NCI-H2081 (cell line): ENCODE measurements at places on chromosomes 2 and 18.

DNA sequence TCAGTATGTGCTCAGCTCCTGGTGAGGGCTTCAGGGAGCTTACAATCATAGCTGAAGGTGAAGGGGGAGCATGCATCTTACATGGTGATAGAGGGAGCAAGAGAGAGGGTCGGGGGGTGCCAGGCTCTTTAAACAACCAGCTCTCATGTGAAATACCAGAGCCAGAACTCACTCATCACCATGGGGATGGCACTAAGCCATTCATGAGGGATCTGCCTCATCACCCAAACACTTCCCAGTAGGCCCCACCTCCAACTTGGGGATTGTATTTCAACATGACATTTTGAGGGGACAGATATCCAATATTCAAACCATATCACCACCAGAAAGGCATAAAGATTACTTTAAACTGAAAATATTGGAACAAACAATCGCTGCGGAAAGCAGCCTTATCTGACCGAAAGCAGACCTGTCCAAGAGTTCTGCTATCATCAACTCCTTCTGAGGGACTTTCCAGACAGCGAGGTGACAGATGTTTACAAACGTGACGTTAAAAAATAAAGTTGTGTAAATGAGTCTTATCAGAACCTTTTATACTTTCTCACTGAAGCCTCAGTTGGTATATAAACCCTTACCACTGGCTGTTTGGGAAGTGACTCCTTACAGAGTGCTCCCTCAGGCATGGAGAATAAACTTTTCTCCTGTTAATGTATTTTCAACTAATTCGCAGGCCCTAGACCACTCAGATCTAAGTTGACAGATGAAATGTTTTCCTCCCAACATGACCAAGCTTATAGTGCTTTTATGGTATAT lies 35.5 kb upstream of the PTH2R start:
- DNase-seq = no peak

DNA sequence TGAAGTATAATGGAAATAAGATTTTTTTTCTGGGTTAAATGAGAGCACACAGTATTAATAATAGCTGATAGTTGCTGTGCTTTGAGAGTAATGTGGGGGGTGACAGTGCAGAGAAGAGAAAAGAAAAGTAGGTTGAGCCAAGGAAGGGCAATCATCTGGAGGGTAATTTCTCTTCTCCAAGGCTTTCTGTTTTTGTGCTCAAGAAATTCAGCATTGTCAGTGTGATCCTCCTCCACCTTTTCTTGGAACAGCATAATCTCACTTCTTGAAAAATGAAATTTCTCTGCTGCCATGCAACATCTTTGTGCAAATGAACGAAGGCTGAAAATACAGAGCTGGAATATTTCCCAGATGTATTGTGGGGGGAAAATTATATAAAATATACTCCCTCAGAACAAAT lies 673.1 kb downstream of the LRRTM4 start:
- no peak for DNase-seq

- peak; percentile 43 for DNase-seq
These were observed 219.8 kb downstream of the DPP10 start for GRCh38 chr2:114661971-114662939.

DNA sequence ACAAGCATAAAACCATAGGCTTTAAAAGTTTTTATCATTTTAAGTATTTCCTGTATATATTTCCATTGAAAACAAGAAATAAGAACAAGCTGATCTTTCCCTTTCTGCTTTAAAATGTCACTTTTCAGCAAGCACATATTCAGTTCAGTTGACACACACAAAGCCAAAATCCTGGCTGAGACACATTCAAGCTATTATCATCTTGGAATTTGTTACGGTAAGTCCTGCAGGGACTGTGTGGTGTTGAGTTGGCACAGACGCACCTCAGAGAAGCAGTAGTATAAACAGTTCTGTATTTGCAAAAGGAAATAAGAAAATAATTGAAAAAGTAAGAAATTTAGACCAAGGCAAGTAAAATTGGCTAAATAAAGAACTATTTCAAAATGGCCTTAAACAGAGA lies 10.4 kb upstream of the DAW1 start:
- no peak for DNase-seq

GRCh38 chr2:201842131-201842860 lies 36.0 kb downstream of the CDK15 start:
- no peak for DNase-seq

- DNase-seq = no peak
These were observed 995 bp downstream of the TMEM127 start for GRCh38 chr2:96264656-96265348.

DNA sequence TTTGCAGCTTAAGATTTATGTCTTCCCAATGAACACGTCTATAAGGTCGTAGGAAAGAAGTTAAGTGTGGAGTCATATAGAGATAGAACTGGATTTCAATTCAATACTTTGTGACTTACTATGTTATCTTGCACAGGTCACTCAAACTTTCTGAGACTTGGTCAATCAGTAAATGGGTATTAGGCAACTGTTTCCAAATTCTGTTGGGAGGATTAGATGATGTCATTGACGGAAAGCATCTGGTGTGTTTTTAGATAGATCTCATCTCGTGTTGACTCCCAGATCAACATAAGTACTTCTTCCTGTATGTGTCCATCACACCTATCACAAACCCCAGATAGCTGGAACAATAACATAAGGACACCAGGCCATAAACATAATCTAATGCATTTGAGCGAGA lies 771.1 kb upstream of the FANCL start:
- DNase-seq = no peak

- DNase-seq = peak; percentile 24
These were observed 83.9 kb downstream of the AAK1 start for GRCh38 chr2:69559442-69560146.

DNA sequence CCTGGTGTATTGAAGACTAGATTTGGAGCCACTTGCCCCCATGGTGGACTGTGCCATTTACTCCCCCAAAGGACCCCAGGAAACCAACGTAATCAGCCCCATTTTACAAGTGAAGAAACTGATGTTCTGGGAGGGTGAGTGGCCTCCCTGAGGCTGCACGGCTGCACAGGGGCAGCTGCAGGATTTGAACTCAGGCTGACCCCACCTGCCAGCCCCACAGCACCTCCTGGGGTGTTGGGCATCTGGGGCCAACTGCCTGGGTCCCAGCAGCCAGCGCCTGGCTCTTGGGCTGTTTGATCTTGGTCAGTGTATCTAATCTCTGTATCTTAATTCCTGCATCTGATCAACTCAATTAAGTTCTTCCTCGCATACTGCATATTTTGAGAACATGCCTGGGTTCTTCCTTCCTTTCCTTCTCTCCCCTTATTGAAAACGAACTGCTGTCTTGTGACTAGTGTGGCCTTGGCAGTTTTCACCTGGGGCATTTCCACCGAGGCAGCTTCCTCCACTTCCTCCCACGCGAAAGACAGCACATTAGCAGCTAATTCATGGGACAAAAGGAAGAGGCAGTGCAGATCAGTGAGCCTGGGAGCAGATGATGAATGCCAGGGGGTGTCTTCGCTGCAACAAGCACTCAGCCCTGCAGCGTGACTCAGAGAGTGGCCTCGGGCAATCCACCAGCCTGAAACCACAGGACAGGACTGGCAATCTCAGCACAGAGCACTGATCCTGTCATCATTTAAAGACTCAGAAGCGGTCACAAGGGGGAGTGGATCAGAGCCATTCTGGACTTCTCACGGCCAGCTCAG lies 184.1 kb upstream of the RAB12 start:
- DNase-seq = no peak

- DNase-seq = peak; percentile 58
These were observed 517.7 kb upstream of the MYT1L start for GRCh38 chr2:2848621-2849333.

DNA sequence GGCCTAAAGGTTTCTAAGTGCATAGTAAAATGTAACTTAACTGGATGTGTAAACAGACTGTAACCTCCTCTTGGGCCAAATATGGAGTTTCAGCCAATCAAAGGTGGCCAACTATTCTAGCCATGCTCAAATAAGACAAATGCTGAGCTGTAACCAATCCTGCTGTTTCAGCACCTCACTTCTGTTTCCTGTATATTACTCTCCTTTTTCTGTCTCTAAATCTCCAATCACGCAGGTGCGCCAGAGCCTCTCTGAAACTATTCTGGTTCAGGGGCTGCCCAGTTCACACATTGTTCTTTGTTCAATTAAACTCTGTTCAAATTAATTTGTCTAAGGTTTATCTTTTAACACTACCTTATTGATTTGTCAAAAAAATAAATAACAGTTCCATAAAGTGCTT lies 532.7 kb upstream of the DCC start:
- no peak for DNase-seq

DNA sequence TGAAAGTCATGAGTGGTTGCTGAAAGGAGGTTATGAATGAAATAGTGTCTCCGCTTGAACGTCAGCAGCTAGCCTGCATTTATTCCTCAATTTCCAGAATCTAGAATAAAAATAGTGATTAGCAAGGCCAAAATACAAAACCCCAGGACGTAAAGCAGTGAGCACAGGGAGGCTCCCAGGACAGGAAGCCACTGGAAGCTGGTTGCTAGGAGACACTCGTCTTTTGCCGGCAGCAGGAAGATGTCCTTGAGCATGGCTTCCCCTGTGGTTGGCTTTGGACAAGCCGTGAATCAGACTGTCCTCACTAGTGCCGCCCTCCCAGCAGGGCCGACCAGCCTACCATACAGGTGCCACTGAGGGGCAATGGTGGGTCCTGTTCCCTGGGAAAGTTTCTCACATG lies 374.4 kb downstream of the MTX2 start:
- DNase-seq = peak; percentile 64

DNA sequence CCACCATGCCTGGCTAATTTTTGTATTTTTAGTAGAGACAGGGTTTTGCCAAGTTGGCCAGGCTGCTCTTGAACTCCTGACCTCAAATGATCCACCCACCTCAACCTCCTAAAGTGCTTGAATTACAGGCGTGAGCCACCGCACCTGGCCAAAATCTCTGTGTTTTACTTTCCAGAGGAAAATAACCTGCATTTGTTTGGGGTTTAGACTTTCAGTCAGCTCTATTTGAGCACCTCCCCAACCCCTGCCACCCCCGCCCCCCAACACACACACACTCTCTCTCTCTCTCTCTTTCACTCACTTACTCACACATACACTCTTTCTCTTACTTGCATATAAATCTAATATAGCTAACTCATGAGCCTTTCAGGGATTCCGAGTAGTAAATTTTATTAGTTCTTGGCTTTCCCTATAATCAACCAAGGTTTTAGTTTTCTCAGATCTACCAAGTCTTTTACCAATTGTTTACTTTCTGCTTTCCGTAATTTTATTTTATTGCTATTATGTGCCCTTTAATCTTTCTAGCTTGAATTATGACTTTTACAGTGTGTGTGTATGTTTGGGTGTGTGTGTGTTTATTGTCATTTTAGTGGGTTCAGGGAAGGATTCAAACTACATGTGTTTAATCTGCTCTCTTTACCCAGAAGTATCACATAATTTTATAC lies 24.5 kb downstream of the MFSD6 start:
- DNase-seq = peak; percentile 32
